ENCODE measurements at places on chromosomes 1 and 21.

GRCh38 chr1:174358786-174359453, 88.8 kb upstream of the GPR52 start:
- DNase-seq: no peak

GRCh38 chr1:221711063-221711577, 30.8 kb downstream of the DUSP10 start:
- DNase-seq: no peak

DNA sequence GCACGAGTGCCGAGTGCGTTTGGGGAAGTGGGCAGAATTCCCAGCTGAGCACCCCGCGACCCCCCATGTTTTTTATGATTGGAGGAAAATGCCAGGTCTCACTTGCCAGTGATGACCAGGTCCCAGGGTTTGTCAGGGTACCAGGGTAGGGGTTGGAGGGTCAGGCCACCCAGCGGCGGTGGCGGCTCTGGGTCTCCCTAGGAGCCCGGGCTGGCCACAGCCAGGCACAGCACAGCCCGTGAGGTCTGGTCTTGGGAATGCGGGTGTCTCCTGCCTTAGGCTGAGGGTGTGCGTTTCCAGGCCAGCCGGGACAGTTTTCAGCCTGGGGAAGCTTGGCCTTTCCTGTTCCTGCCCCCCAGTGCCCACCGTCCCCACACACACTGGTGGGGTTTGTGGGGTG, 22.7 kb downstream of the PRKCZ start:
- no peak for DNase-seq

- DNase-seq: no peak
Measured at GRCh38 chr1:3536420-3537195, 74.7 kb downstream of the MEGF6 start.

- DNase-seq: peak; percentile 42
Measured at GRCh38 chr1:46302641-46303037, 777 bp downstream of the LRRC41 start.

DNA sequence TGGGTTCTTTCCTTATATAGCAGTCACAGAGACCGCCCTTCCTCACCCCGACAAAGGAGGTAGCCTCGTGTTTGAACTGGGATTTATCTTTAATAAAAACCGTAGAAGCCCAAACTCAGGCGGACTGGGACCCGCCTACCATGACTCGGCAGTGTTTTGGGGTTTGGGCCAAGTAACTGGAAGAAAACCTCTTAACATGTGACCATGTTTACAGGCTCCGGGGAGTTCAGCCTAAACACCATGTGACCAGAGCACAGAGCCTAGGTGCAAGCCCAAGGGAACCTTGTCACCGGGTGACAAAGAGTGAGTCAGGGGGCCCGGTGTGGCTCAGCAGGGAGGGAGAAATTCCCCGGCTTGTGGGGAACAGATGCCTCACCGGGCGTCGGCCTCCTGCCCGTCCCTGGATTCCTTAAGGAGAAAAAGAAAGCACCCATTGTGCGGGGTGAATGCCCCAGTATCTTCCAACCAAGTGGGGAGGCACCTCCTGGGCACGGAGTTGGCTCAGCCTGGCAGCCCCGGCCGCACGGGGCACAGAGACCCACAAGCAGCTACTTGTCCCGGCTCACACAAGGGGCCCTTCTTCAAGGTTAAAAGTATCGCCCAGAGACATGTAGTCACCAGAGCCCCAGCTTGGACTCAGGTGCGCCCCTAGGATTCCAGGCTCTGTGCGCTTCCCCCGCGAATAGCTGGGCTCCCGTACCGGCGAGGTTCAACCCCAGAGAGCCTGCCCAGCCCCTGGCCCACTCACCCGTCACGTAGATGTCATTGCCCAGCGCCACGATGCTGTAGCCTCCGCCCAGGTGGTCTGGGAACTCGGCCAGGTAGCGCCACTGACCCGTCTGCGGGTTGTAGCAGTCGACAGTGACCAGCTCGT, 1.4 kb downstream of the KLHL21 start:
- peak; percentile 60 for DNase-seq

GRCh38 chr1:163174524-163175437, 27.9 kb downstream of the RGS5 start:
- peak; percentile 73 for DNase-seq

Measured in heart right ventricle (tissue), 16 donors.